NCI-H1048 (cell line): ENCODE measurements at places on chromosomes 5 and 9.

GRCh38 chr9:107739601-107740082 lies 250.1 kb upstream of the KLF4 start:
- DNase-seq = no peak

DNA sequence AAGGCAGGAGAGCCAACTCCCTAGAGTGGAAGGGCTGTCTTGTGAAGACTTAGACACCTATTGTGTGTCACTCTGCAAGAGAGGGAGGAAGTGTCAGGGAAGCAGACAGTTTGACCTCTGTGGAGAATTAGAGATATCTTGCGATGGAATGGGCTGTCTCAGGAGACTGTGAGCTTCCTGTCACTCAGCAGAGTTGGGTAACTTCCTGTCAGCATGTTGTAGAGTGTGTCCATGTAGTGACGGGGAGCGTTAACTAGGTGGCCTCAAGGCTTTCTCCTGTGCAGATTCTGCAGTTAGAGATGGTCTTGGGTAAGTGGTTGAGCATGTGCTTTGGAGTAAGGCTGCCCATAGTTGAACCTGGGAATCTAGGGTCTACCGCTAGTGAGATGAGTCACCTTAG lies 136.5 kb downstream of the KIF4B start:
- DNase-seq = no peak

DNA sequence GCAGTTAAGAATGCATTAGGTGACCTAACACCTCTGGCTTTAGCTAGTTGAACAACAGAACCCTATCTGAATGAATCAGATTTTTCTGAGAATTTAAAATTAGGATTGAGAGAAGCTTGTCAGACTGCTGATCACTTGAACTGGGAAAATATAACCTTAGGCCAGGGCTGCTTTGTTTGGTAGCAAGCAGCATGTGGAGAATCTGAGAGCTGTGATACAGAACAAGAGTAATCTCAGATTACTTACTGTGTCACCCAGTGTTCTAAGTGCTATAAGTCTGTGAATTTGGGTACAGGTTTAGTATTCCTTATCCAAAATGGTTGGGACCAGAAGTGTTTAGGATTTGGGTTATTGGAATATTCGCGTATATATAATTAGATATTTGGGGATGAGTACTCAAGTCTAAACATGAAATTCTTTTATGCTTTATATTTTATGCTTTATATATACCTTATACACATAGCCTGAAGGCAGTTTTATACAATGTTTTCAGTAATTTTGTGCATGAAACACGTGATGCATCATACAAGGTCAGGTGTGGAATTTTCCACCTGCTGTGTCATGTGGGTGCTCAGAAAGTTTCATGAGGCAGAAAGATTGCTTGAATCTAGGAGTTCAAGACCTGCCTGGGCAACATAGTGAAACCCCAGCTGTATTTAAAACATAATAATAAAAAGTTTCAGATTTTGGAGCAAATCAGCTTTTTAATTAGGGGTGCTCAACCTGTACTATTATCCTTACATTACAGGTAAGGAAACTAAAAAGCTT lies 8.3 kb upstream of the CHD1 start:
- DNase-seq = no peak

DNA sequence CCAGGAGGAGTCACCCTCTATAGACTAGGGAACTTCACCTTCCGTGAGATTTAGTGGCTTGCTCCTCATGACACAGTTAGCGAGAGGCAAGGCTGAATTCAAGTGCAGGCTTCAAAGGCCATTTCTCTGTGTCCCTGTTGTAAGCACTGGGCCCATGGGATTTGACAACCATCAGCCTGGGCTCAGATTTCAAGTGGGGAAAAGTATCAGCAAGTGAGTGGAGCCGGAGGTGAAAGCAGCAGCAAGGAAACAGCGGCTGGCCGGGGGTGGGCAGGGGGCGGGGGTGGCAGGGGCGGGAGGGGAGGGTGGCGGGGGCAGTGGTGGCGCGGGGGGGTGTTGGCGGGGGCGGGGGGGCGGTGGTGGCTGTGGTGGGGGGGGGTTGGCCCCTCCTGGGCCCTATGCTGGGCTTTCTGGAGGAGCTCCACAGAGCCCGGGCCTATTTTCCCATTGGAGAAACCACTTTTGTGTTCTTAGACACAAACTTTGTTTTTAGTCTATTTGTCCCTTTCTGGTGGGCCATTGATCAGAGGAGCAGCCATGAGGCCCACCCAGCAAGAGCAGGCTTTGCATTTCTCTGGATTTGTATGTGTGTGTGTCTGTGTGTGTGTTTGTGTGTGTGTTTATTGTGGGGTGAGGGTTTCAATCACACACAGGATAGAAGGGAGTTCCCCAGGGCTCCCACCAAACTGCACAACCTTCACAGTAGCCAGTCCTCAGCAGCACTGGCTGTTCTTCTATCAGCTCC lies 165.4 kb upstream of the RAI14 start:
- no peak for DNase-seq

- DNase-seq = no peak
Measured at GRCh38 chr9:106886111-106887046, 23.4 kb downstream of the ZNF462 start.

- DNase-seq = no peak
Measured at GRCh38 chr5:93257616-93258015, 323.4 kb downstream of the NR2F1-AS1 start.

GRCh38 chr9:33438926-33439680 lies 8.3 kb downstream of the AQP3 start:
- no peak for DNase-seq

- no peak for DNase-seq
Measured at GRCh38 chr5:103901885-103902284, 339.3 kb upstream of the NUDT12 start.
